K562 (cell line): ENCODE measurements at places on chromosomes 7 and 10. TPM values are rescaled to one million over a fixed set of nuclear protein-coding genes. Genes with fewer than 3 reads are reported as not detected.

DNA sequence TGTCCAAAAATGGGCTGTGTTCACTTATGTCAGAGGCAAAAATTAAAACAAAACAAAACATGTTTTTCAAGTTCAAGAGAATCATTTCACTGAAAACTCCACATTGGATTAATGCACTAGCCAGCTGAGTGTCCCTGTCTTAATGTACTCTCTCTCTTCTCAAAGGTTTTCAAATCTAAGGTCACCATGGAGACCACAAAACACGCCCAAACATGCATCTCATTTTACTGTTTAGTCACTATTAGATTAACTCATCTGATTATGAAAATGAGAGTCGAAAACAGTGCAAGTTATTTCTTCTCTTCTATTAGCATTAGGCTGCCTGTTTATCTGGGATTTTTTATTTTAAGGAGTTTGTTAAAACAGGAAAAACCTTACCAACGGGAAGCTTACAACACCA is 70.8 kb upstream of the ASAH2 start:
- DNase-seq: no peak

- no peak for DNase-seq
These were observed 26.6 kb downstream of the TET1 start for GRCh38 chr10:68586606-68587305.

GRCh38 chr7:123769371-123769770 is 20.6 kb upstream of the WASL start:
- DNase-seq: no peak

- no peak for DNase-seq
These were observed 564.9 kb upstream of the MGMT start for GRCh38 chr10:128902031-128902710.

DNA sequence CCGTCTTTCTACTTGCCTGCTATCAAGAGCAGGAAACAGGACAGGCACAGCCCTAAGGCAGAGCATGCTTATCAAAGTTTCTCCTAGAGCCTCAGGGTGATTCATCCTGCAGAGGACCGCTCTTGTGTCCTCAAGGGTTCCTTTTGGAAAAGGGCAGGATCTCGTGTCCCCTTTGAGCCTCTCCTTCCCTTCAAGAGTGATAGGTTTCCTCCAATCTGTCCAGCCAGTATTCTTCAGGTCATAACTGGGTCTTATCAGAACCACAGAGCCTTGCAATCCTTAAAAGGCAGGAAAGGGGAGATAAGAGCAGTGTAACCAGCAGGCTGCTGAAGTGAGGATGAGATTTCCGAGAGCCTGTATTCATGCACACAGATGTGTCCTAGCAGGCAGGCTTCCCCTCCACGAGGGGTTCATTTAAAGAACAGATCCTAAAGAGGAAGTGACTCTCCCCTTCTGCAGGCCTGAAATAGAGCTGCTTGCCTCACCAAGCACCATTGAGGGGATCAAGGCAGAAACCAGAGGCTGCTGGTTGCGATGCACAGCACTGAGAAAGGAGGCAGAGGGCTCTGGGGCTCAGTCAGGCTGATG is 90.5 kb upstream of the SVIL start:
- DNase-seq: no peak

DNA sequence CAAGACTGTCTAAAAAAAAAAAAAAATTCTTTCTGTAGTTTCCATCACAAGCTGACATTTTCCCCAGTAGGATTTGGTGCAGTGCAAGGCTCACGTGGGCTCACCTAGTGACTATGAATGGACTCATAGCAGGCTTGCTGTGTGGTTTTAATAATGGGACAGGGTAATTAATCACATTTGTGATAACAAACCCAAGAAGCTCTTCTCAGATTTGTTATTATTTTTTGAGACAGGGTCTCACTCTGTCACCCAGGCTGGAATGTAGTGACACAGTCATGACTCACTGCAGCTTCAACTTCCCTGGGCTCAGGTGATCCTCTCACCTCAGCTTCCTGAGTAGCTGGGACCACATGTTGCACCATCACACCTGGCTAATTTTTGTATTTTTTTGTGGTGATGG is 40.0 kb downstream of the NACAD start:
- no peak for DNase-seq

- no peak for DNase-seq
These were observed at the start of gene DHX32 for GRCh38 chr10:125881192-125881591. Gene DHX32, minus strand, starts transcription at chr10:125881292. Its CDS starts 468 bp downstream, at chr10:125880824.

- DNase-seq: no peak
These were observed 11.6 kb downstream of the NAMPT start for GRCh38 chr7:106273009-106273668.

GRCh38 chr7:67896721-67897120 is 900.1 kb downstream of the TYW1 start:
- DNase-seq: no peak

- DNase-seq: peak; percentile 13
These were observed 21.6 kb upstream of the GIMAP8 start for GRCh38 chr7:150428671-150429451.

DNA sequence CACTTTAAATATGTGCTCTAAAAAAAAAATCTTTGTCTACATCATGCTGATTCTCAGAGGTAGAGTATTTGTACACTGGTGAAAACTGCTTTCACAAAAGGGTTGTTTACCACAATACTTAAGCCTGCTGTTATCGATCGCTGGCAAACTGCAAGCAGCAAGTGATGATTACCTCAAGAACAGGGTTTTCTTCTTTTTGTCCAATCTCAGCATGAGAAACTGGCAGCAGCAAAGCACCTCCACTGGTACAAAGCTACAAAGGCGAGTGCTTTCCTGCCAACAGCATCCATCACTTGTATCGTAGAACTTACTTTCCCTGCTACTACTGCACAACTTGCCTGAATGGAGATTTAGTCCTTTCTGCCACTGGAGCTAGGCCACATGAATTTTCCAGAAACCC is 276.5 kb downstream of the DGKB start:
- DNase-seq: no peak

GRCh38 chr7:91050677-91051076 is 213.6 kb upstream of the FZD1 start:
- no peak for DNase-seq

GRCh38 chr10:118818621-118819221 is 64.0 kb upstream of the CACUL1 start:
- DNase-seq: no peak

- no peak for DNase-seq
These were observed 6.9 kb downstream of the COMTD1 start for GRCh38 chr10:75228834-75229233.

- DNase-seq: no peak
These were observed 76.4 kb downstream of the WDR37 start for GRCh38 chr10:1132584-1132983.

CPN1 gene
- 0.09 TPM in 1 of 2 replicates, not detected in the other for total RNA-seq

H2BK1 gene
- total RNA-seq: not detected in 2 replicates

ODAD2 gene
- not detected in 2 replicates for total RNA-seq

CALHM1 gene
- total RNA-seq: not detected in 2 replicates

CYP2C19 gene
- not detected in 2 replicates for total RNA-seq

LARP4B gene
- total RNA-seq: 128 and 130 TPM in 2 replicates

ACSL5 gene
- 0.47 and 0.51 TPM in 2 replicates for total RNA-seq

NANOS1 gene
- total RNA-seq: 0.89 and 1.2 TPM in 2 replicates

HYAL4 gene
- total RNA-seq: not detected in 2 replicates

BHLHA15 gene
- 2.0 and 2.4 TPM in 2 replicates for total RNA-seq

ASZ1 gene
- not detected in 2 replicates for total RNA-seq
